ENCODE measurements at places on chromosomes 16 and 17.

DNA sequence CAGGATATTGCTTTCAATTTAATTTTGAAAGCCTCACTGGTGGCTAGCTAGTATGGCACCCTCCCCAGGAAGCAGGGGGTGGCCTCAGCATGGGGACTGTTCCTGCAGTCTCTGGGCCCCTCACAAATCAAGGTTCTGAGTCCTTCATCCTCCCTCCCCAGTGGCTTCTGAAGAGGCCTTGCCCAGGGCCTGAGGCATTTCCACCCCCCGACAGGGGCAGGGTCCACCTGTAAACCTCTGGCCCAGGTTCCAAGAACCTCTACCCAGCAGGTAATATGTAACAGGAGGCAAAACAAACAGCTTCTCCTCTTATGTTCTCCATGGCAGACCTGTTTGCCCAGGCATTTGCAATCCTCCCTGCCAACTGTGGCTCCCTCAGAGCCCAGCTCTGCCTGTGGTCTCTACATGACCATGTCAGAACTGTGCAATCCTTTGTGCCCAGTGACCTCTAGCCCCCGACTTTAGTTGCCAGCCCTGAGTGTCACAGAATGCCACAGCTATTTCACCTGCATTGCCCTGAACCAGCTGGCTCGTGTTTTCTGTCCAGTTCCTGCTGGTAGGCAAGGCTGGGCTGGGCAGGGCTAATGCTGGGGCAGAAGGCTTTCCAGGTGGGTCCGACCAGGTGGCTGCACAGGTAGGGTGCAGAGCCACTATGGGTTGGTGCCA lies 14.3 kb downstream of the ACSF2 start:
- no peak for DNase-seq

- no peak for DNase-seq
Observed at GRCh38 chr16:53209429-53209828, 154.6 kb downstream of the CHD9 start.

DNA sequence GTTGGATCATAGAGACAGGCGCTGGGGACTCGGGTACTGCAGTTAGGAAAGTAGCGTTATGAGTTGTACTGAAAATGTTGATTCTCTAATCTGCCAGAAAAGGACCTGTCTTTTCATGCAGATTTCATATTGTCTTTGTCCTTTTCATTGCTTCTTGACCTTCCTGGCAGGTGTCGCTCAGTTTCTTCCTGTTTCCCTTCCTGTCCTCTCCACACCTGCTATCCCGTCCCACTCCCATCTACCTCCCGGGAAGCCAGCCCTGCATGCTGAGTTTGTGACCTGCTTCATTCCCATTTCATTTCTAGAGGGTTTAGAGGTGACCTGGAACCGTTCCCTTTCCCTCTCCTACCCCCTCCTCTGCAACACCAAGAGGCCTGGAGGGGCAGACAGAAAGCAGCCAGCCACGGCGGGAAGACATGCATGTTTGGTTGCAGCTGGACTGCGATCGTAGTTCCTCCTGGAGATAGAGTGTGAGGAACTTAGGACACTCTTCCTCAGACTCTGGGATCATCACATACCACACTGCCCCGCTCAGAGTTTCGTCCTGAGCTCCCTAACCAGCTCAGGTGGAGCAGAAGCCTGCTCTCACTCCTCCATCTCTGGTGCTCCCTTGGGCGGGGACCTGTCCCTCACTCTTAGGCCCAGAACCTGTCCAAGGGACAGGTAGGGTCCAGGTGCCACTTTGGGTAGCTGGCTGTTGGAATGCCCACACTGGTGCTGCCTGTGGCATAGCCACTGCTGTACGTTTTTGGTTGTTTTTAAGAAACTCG lies 23.9 kb upstream of the ARHGAP23 start:
- DNase-seq, result no peak

GRCh38 chr16:4900036-4900435 lies 36.9 kb downstream of the PPL start:
- no peak for DNase-seq

DNA sequence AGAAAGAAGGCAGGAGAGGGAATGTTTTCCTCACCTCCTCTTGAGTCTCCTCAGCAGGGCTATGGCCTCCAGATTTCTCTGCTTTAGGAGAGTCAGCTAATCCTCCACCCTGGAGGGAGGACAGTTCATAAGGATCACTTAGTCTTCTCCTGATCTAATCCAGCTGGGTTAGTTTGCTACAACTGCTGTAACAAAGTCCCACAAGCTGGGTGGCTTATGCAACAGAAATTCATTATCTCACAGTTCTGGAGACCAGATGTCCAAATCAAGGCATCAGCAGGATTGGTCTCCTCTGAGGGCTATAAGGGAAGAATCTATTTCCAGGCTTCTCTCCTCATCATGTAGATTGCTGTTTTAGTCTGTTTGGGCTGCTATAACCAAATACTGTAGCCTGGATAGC lies 40.6 kb upstream of the XYLT1 start:
- DNase-seq, result no peak

DNA sequence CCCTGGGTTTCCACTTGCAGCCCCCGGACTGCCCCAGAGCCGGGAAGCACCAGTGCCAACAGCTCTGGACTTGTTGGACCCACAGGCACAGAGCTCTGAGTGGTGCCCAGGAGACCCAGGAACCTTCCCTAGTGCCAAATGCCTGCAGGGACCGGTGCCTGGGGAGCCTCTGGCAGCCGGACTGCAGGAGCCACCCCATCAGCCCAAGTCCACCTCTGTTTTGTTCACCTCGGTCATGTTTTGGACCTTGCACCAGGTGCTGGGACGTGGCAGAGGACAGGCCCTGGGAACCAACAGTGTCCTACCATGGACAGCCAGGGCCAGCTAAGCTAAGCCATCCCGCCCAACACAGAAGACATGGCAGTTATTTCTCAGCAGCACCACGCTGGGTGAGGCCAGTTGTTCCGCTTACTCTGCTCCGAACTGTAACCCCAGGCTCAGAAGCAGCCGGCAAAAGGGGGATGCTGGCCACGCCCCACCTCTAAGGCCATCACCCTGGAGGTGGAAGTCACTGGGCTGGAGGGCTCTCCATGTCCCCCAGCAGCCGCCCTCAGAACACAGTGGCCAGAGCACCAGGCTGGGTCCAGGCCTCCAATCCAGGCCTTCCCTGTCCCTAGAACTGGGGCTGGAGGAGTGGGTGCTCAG lies 79.8 kb downstream of the AMFR start:
- DNase-seq, result no peak

GRCh38 chr16:75257886-75258806 lies 6.7 kb upstream of the BCAR1 start:
- DNase-seq, result peak; percentile 46

GRCh38 chr17:81189670-81190530 lies 23.9 kb upstream of the AATK start:
- DNase-seq, result no peak

DNA sequence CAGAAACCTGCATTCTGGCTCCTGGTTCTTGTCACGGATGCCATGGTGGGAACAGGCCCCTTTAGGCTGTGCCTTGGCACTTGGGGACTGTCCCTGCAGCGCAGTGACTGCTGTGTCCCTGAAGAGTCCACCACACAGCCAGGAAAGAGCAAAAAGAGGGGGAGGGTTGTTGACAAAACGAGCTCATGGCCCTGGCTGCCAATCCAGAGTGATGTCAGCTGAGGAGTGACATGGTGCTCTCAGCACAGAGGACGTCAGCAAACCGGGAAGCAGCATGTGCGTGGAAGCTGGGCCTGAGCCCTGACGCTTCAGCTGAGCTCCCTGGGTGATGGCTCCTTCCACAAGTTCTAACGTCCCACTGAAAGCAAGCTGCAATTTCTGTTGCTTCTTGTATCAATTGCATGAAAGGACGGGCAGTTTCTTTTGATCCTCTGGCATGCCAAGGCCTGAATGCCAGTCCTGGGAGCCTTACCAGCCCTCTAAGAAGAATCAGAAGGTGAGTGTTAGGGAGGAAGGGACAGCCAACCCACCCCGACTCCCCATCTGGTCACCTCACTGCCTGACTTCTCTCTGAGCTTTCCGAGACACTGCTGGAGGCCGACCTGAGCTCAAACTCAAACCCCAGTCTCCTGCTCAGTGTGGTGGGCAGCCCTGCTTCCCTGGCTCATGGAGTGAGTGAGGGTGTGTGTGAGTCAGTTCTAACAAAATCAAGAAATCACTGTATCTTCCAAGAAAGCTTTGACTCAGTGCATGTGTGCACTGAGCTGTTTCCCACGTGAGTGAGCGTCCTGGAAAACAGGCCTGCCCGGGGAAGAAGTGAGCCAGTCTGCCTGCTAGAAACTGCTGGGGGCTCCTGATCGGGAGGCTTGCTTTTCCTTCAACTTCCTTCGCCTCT lies 14.7 kb upstream of the WNT3 start:
- no peak for DNase-seq

All from MV-4-11 (cell line).